EL (cell line): ENCODE measurements at places on chromosomes 5 and 9.
A peak's percentile ranks its signal among the peaks of the same experiment; 100 is the strongest.

DNA sequence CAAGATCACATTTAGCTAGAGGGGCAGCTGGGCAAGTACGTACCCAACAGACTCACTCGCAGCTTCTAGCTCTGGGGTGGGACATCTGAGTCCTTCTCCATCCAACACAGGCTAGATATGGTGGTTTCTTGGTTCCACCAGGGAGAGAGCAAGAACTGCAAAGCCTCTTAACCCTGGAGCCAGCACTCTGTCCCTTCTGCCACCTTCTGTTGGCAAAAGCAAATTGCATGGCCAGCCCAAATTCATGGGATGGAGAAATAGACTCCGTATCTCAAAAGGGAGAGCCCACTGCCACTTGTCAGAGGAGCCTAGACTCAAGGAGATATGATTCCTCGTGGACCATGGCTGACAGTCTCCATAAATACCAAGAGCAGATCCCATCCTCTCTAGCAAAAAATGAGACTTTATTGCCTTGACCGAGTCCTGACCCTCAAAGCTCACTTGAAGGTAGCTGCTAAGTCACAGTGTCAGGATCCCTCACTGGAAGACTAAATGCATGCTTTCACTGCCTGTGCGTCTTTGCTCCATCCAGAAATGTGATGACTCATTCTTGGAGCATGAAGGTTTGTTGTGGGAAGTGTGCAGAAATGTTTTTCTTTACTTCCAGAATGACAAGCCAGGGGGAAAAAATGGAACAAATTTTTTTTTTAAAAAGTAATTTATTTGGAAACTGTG, 28.8 kb upstream of the ROR2 start:
- peak; percentile 91 for DNase-seq

DNA sequence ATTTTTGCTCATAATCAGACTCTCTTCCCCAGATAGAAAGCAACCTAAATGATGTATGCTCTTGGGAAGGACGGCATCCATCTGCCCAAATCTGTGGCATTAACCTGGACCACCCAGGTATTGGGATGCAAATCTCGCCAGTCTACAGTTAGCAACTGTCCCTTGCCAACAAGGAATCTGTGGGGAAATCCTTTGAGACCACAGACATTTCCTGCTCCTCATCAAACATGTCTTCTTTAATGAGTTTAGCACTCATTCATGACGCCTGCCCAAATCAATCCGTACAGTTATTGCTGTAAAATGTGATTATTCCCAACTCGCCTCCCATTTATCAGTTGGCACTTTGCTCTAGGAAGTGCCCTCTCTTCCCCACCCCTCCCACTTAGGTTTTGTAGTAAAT, 7.8 kb downstream of the ROR2 start:
- no peak for DNase-seq

- DNase-seq, result peak; percentile 47
These were observed 144.4 kb downstream of the BNC2 start for GRCh38 chr9:16726029-16726428.

DNA sequence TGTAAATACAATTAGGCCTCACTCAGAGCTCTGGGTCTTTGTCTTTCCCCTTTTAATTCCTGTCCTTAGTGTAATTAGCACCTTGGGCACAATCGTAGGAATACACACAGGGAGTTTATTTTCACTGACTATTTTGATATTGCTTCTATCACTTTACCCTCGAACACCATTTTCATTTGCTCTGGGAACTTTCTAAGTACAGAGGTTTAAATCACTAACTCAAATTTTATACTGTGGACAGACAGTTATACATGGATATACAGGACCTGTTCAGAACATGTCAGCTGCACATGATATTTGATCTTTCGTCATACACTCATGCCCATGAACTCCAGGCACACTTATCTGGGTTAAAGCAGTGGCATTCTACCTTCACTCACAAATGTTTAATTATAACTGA, 217.8 kb upstream of the TMEM161B start:
- DNase-seq, result no peak

GRCh38 chr5:159763562-159763961, 152.7 kb upstream of the ADRA1B start:
- DNase-seq, result no peak

DNA sequence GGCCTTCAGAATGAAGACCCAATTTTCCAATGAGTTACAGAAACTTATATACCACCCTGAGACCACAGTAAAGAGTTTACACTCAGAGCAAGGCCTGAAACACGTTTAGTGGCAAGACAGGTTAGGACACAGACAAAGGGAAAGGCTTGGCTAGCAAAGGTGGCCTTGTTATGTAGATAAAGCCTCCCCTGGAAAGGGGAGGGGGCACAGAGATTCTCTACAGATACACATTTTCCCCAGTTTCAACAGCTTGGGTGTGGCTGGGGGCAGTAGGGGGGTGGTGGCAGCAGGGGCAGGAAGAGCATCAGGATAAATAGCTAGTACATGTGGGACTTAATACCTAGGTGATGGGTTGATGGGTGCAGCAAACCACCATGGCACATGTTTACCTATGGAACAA, 51.9 kb upstream of the PPP1R2B start:
- no peak for DNase-seq

- no peak for DNase-seq
These were observed 121.5 kb downstream of the RMI1 start for GRCh38 chr9:84101964-84102632.

- DNase-seq, result no peak
These were observed 4.6 kb downstream of the TUBB4B start for GRCh38 chr9:137245450-137246421.

- no peak for DNase-seq
These were observed 64.9 kb downstream of the RALGPS1 start for GRCh38 chr9:126979461-126979860.

GRCh38 chr5:38809388-38810359, 36.1 kb upstream of the OSMR start:
- DNase-seq, result peak; percentile 86

- DNase-seq, result no peak
These were observed 151.1 kb upstream of the APC start for GRCh38 chr5:112586596-112587062.

- no peak for DNase-seq
These were observed 763.9 kb upstream of the FAM174A start for GRCh38 chr5:99771296-99771695.

GRCh38 chr9:115604831-115605483, 487.0 kb upstream of the TNC start:
- peak; percentile 94 for DNase-seq

DNA sequence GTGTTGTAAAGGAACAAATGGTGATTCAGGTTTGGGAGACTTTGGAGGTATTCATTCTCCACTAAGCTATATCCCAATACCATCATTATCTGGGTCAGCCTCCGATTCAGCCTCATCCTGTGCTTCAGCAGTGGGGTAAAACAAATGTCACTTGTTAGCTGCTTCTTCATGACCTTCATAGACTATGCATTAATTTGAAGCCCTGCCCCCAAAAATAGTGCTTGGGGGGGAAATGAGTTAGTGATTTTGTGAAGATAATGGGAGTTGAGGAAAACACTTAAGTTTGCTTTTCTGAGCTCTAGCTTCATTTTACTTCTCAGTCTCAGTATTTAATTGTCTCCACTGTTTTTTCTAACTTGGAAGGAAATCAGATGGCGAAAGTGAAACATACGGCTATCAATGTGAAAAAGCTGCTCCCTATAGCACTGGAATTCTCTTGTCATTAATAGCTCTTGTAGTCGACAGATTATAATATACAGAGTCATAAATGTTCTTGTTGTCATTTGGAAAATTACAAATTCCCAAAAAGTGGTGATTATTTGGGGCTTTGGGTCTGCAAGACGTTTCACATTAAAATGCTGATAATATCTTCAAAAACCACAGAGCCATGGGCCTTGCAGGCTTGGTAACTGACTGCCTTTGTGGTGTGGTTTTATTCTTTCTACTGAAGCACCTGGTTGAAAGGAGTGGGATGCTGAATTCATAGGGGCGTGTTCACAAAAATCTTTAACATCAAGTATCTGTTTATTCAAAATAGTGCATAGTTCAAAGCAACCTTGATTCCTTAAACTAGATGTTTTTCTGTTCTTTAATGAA, 40.0 kb downstream of the PIK3R1 start:
- DNase-seq, result no peak

GRCh38 chr5:178152491-178153444, 917 bp downstream of the NHP2 start:
- DNase-seq, result no peak

DNA sequence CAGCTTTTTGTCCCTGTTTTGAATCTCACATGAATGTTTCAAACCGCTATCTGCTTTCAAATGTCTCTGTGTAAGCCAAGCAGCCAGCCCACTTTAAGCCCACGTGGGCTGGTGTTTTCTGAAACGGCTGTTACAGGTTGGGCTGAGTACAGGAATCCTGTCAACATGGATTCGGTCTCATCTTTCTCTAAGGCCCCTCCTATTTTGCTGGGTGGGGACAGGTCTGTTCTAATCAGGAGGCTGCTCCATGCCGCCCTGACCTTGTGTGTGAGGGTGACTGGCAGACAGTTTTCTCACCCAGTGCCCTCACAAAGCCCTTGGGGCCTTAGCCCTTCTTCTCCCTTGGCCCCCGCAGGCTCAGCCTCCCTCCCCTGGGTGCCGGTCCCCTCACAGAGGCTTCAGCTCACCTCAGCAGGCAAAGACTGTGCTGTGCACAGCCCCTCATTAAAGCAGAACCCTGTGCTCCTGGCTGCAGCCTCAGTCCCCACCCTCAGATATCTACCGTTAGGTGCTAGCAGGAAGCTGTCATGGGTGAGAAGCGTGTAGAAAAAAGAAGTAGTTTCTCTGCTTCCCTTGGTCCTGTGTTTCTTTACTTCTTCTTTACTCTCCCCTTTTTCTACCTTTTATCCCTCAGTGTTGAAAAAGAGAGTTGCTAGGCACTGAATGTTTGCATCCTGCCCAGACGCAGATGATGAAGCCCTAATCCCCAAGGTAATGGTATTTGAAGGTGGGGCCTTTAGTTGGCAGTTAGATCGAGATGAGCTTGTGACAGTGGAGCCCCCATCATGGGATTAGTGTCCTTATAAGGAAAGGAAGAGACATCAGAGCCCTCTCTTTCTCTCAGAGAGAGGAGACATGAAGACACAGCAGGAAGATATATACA, 205.7 kb downstream of the ADAMTS12 start:
- no peak for DNase-seq

GRCh38 chr5:132190161-132190817, 37.4 kb downstream of the P4HA2 start:
- peak; percentile 74 for DNase-seq

DNA sequence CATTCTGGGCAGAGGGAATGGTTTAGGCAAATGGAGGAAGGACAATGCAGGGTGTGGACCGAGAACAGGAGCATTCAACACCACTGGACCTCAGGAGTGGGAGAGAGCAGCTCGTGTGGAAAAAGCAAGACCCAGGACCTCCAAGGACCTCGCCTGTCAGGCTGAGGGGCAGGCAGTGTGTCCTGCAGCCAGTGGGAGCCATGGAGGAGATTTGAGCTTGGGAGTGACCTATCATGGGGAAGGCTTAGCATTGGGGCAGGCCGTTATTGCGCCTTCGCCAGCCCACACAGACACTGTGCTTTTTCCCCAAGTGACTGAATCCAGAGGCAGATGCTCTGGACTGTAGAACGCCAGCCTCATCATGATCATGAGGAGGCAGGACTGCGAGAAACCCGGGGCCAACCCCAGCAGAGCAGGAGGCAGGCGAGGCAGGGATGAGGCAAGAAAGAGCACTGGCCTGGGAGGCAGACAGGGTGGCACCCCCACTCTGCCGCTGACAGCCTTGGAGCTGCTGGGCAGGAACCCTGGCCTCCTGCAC, 3.3 kb downstream of the CDHR2 start:
- no peak for DNase-seq

DNA sequence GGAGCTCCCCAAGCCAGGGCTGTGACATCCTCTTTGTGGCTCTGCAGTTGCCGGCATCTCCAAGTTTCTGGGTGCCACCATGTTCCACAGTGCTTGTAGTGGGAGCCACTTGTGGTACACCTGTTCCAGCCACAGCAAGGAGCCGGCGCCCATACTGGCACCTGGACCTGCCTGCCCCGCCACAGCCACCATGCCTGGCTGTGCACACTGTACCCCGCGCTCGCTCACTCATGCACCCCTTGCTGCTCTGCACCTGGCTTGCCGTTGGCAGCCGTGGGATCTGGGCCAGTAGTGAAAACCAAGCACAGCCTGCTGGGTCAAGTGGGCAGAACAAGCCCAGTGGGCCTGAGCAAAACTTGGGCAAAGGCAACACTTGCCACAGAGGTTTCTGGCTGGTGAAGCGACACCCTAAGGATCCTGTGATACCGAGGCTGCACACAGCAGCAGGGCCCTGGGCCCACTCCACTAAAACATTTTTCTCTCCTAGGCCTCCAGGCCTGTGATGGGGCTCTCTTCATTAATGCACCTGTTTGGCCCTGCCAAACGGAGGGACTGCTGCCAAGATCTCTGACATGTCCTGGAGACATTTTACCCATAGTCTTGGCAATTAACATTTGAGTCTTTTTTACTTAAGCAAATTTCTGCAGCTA, 2.8 kb downstream of the TRIM36 start:
- no peak for DNase-seq

DNA sequence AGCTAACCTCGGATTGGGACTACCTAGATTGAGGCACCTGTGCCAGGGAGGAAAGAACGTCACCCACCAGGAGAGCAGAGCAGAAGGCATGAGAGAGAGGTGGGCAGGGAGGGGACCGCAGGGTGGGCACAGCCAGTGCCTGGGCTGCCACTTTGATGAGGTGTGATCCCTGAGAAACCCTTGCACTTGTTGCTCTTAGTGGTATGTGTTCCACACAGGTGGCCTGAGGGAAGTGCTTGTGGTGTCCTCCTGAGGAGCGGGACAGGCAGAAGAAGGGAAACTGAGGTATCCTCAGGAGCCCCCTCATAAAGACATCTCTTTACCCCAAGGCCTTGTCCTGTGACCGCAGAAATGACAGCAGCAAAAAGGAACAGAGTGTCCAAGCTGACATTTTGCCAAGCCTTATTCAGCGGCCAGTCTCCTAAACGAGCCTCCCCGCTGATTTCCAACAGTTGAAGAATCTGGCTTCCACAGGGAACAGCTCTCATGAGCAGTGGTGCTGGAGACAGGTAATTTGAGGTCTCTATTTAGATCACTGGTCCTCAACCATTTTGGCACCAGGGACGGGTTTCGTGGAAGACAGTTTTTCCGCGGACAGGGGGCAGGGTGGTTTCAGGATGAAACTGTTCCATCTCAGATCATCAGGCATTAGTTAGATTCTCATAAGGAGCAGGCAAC, 82.4 kb downstream of the FOXD1 start:
- no peak for DNase-seq

- DNase-seq, result no peak
These were observed 34.2 kb upstream of the IL7R start for GRCh38 chr5:35822511-35822910.

- no peak for DNase-seq
These were observed 94.7 kb downstream of the NLN start for GRCh38 chr5:65816729-65817128.

- DNase-seq, result peak; percentile 87
These were observed 724 bp downstream of the SGTB start for GRCh38 chr5:65721050-65721719.
